Non-pigmented ciliary epithelial cell (primary cell): ENCODE measurements at places on chromosomes 7 and 10.

GRCh38 chr7:22039670-22040069, 94.0 kb upstream of the CDCA7L start:
- no peak for DNase-seq

- no peak for DNase-seq
Measured at GRCh38 chr10:104862-105565, 30.2 kb upstream of the ZMYND11 start.

DNA sequence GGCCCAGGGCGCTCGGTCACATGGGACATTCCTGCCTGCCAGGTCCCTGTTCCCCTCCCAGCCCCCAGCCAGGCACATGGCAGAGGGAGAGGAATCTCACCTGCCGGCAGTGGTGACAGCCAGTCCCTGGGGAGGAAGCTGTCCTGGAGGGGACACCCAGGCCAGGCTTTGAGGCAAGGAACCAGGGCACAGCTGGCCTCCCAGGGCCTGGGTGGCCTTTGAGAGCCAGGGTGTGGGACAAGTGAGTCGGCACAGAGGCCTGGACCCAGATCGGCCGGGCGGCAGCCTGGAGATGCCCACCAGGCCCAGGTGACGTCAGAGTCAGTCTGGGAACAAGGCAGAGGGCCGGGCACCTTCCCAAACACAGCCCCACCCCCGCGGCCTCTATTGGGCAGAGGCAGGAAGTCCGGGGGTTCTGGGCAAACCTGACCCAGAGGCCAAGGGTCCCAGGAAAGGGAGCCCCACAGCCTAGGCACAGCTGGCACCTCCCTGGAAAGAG, 65.0 kb upstream of the CFAP46 start:
- DNase-seq, result no peak

DNA sequence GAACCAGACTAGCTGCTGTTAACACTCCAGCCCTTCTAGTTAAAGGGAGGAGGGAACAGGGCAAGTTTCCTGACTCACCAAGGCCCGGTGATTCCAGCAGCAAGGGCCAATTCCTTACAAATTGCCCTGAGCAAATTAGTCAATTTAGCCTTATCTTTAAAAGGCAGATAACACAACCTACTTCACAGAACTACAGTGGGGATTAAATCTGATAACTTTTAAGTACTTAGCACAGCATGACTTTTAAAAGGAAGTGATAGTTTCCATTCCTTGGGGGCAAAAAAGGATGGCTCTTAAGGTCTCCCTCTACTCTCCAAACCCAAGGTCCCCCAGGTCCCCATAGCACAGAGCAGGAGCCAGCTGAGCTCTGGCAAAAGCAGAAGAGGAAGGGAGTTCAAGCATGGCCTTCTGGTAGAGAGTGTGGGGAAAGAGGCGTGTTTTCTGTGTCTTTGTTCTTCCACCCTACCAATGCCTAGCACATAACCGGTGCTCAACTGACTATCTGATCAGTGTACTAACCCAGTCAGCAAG, 4.0 kb downstream of the CDCA7L start:
- DNase-seq, result no peak

DNA sequence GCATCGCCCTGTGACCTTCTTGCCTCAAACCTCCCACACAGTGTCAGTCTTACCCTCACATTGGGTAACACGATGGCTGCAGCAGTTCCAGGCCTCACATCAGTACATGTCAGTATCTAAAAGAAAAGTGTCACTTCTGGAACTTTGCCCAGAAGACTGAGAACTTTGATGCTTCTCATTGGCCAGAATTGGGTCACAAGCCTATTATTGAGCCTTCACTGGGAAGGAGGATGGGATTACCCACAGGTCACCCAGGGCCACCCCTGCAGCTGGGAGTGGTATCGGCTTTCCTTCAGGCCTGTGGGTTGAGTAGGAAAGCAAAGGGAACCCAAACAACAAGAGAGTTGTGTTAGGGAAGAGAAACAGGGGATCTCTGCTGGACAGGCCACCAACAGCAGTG, 111.5 kb downstream of the NPY start:
- DNase-seq, result no peak
